Activated naive CD8-positive, alpha-beta T cell treated with anti-CD3 and anti-CD28 coated beads, Interleukin-2, amount 10 ng/mL, durations not matched to agents 7 days and 5 days (primary cell): ENCODE measurements at places on chromosomes 6 and 20. TPM values are rescaled to one million over a fixed set of nuclear protein-coding genes. Genes with fewer than 3 reads are reported as not detected.
A peak's percentile ranks its signal among the peaks of the same experiment; 100 is the strongest.

DNA sequence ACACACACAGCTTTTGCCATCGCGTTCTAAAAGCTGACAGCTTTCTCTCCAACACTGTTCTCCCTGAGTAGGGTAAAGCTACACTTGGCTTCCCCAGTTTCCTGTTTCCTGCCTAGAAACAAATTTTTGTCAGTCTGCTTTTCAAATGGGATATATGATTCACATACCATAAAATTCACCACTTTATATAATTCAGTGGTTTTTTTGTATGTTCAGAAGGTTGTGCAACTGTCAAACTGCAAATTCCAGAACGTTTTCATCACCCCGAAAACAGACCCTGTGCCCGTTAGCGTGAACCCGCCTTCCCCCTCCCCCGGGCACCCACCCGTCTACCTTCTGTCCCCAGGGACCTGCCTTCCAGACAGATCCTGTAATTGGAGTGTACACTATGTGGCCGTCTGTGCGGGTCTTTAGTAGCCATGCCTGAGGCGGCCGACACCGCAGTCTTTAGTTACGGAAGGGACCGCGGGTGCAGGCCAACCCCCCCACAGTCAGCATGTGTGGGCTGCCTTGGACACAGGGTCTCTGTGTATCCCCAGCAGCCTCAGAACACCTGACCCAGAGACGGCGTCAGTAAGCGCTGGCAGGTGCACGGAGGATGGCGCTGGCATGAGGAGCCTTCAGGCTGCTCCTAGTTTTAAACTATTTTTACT, 16.6 kb downstream of the HRH3 start:
- DNase-seq: no peak
- H3K36me3 ChIP-seq: peaks cover 18% of the 10 kb centered on the region
- H3K27ac ChIP-seq: no peak overlapping the region
- H3K4me3 ChIP-seq: no peak overlapping the region
- no peaks in the 10 kb centered on the region for H3K27me3 ChIP-seq

GRCh38 chr6:1719922-1720321, 110.2 kb downstream of the FOXC1 start:
- H3K27me3 ChIP-seq: no peaks in the 10 kb centered on the region
- no peak overlapping the region for H3K4me3 ChIP-seq
- DNase-seq: no peak
- no peak overlapping the region for H3K27ac ChIP-seq
- peaks cover 2% of the 10 kb centered on the region for H3K4me1 ChIP-seq
- peaks cover 7% of the 10 kb centered on the region for H3K36me3 ChIP-seq

DNA sequence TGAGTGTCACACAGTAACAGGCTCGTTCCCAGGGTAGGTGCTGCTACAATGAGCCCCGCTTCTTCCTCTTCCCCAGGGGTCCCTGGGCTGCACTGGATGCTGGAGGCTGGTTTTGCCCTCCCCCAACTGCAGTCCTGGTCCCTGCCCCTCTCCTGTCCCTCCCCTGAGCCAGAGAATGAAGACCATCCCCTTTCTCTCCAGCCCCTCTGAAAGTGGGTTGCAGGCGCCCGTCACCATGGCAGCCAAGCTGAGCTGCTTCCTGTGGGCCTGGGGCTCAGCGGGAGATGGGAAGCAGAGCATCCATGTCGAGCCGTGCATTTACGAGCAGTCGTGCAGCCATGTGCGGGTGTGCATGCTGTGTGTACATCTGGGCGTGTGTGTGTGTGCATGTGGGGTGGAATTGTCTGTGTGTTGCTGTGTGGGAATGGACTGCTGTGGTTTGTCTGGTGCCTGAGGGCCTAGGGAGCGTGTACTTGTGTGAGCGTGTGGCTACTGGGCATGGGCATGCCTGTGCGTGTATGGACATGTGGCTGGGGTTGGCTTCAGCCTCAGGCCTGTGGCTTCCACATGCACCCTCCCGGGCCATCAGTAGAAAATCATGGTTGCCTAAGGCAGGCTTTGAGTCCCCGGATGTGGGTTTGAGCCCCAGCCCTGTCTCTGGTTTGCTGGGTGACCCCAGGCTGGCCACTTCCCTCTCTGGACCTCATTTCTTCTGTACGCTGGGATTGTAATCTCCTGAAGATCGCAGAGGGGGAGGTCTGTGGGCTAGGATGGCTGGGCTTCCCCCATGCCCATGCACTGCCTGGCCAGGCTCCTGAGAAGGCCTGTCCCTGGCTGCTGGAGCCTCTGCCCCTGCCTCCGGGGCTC, 48.8 kb downstream of the SRC start:
- H3K4me1 ChIP-seq: no peaks in the 10 kb centered on the region
- H3K36me3 ChIP-seq: no peaks in the 10 kb centered on the region
- no peaks in the 10 kb centered on the region for H3K27me3 ChIP-seq
- DNase-seq: no peak
- no peak overlapping the region for H3K27ac ChIP-seq

SLC44A4 gene
- not detected for total RNA-seq

CFB gene
- total RNA-seq: 1.2 TPM

PI3 gene
- total RNA-seq: not detected

PRL gene
- not detected for total RNA-seq

GRCh38 chr20:17850684-17851026, 117.9 kb downstream of the SNX5 start:
- DNase-seq: no peak
- no peaks in the 10 kb centered on the region for H3K36me3 ChIP-seq
- H3K4me3 ChIP-seq: no peak overlapping the region
- peaks cover 19% of the 10 kb centered on the region for H3K27me3 ChIP-seq
- H3K27ac ChIP-seq: no peak overlapping the region

DNA sequence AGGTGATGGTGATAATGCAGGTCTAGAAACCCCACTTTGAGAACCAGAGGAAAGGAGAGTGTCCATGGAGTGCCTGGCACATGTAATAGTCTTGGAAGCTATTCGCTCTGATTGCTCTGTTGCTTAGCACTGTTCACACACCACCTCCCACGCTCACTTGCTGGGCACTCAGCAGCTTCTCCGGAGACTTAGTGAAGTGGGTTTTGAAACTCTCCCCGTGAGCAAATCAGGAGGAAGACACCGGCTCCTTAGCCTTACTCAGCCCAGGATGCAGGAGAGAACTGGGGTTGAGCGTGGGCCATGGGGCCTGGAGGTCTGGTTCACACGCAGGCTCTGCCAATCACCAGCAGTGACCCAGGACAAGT, 22.2 kb downstream of the BMP7 start:
- H3K36me3 ChIP-seq: no peaks in the 10 kb centered on the region
- H3K27ac ChIP-seq: no peak overlapping the region
- no peak overlapping the region for H3K4me3 ChIP-seq
- no peak for DNase-seq

DNA sequence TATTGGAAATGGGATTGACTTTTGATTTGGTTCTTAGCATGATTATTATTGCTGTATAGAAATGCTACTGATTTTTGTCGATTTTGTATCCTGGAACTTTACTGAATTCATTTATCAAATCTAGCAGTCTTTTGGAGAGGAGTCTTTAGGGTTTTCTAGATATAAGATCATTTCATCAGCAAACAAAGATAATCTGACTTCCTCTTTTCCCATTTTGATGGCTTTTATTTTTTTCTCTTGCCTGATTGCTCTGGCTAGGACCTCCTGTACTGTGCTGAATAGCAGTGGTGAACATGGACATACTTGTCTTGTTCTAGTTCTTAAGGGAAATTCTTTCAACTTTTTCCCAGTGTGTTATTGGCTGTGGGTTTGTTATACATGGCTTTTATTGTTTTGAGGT, 64.6 kb downstream of the ZC2HC1B start:
- H3K36me3 ChIP-seq: no peaks in the 10 kb centered on the region
- H3K27me3 ChIP-seq: peaks cover 2% of the 10 kb centered on the region
- no peak for DNase-seq

LGSN gene
- total RNA-seq: 0.17 TPM

DNA sequence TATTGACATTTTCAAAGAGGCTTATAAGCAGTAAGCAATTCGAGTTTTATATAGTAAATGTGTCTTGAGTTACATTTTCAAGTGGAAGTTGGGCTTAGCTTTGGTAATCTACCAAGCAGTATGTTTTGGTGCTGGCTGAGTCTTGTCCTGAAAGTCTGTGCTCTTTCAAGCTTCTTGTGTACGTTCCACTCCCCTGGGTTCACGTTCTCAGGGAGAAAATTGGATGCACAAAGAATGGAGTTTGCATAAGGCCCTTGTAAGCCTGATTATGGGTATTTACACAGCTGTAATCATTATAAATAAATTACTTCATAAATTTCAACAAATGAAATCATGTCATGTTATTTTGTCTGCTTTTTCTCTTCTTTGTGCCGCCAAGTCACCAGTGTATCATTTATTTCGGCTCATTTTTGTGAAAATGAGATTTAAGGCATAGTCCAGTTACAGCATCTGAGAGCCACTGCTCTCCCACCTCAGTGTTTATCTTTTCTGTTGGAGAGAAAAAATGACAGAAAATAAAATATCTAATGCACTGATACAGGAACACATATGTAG, 262.5 kb downstream of the BTBD3 start:
- no peaks in the 10 kb centered on the region for H3K27me3 ChIP-seq
- no peaks in the 10 kb centered on the region for H3K4me1 ChIP-seq
- DNase-seq: no peak
- H3K27ac ChIP-seq: no peak overlapping the region
- no peak overlapping the region for H3K4me3 ChIP-seq

- H3K36me3 ChIP-seq: no peaks in the 10 kb centered on the region
- H3K27me3 ChIP-seq: peaks cover 8% of the 10 kb centered on the region
- no peak for DNase-seq
- H3K4me1 ChIP-seq: no peaks in the 10 kb centered on the region
- no peak overlapping the region for H3K4me3 ChIP-seq
Measured at GRCh38 chr6:89190741-89191140, 26.4 kb downstream of the GABRR1 start.

GRCh38 chr6:31478186-31478950, 19.6 kb upstream of the MICB start:
- no peak overlapping the region for H3K4me3 ChIP-seq
- no peak for DNase-seq
- H3K27ac ChIP-seq: no peak overlapping the region

NRSN1 gene
- not detected for total RNA-seq

- H3K27ac ChIP-seq: no peak overlapping the region
- H3K36me3 ChIP-seq: peaks cover 18% of the 10 kb centered on the region
- H3K4me3 ChIP-seq: no peak overlapping the region
Measured at GRCh38 chr20:50582092-50582491, 71.9 kb downstream of the PTPN1 start.

DNA sequence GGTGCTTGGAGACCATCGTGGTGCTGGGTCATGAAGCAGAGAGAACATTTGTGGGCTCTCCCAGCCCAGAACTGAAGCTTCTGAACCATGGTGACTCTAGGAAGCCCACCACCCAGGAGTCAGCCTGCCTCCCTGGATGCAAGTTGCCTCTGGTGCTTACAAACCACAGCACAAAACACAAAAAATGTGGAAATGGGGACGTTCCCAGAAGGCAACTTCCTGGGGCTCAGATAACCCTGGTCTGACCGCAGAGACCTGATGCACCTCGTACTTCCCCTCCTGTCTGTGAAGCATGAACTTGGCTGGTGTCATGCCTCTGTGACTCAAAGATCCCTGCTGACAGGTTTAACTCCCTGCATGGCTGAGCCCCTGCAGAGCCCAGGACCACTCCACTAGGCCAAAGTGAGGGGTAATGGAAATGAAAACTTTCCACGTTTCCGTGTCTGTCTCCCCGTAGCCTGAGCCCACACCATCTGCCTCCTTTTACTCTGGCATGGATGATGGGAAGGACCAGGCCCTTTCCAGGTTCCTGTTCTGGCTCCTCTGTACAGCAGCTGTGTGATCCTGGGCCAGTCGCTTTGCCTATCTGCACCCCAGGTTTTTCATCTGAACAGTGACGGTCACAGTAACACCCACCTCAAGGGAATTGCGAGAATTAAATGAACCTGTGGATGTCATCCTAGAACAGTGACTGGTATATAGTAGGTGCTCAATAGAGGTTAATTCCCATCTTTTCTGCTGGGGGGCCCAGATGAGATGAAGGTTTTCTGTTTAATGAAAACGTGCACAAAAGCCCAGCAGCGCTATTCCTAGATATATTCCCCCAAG, 57.7 kb downstream of the PPP1R16B start:
- no peaks in the 10 kb centered on the region for H3K27me3 ChIP-seq
- DNase-seq: no peak
- peak overlapping the region; percentile 50 for H3K27ac ChIP-seq

- H3K4me1 ChIP-seq: peaks cover 10% of the 10 kb centered on the region
- no peak for DNase-seq
- peaks cover 2% of the 10 kb centered on the region for H3K36me3 ChIP-seq
- no peaks in the 10 kb centered on the region for H3K27me3 ChIP-seq
- H3K4me3 ChIP-seq: no peak overlapping the region
- H3K27ac ChIP-seq: no peak overlapping the region
Measured at GRCh38 chr6:169865346-169866139, 114.1 kb downstream of the ERMARD start.

- H3K27ac ChIP-seq: no peak overlapping the region
- H3K4me3 ChIP-seq: no peak overlapping the region
- H3K36me3 ChIP-seq: no peaks in the 10 kb centered on the region
- H3K27me3 ChIP-seq: peaks cover 2% of the 10 kb centered on the region
- no peak for DNase-seq
Measured at GRCh38 chr6:56311061-56311460, 63.7 kb upstream of the COL21A1 start.

DNA sequence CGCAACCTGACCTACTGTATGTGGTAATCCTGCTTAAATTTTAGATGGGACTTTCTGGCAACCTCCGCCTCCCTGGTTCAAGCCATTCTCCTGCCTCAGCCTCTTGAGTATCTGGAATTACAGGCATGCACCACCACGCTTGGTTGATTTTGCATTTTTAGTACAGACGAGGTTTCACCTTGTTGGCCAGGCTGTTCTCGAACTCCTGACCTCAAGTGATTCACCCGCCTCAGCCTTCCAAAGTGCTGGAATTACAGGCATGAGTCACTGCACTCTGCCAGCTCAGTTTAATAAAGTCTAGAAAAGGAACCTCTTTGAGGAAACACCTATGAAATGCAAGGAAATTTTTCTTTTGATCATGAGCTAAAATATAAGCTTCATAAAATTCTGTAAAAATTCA, 9.0 kb upstream of the PLCB4 start:
- DNase-seq: no peak
- no peaks in the 10 kb centered on the region for H3K4me1 ChIP-seq

DNA sequence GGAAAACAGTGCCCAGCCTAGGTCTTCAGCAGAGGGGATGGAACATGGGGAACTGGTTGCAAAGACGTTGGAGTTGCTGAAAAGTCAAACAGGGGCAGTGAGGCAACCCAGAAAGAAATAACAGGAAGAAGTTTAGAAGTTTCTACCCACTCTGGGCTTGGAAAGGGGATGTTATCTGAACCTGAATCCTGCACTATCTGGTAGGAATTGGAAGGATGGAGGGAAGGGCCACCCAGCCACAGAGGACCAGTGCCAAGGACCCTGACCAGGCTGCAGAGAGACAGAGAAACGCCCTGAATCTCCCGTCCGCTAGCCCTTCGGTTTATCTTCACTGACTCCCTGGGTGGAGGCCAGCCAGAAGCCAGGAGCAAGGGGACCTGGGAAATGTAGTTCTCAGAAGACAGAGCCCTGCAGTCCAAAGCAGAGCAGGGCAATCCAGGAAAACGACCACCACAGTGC, 217.3 kb upstream of the RREB1 start:
- H3K27me3 ChIP-seq: peaks cover 2% of the 10 kb centered on the region
- H3K4me3 ChIP-seq: no peak overlapping the region
- H3K4me1 ChIP-seq: peaks cover 8% of the 10 kb centered on the region
- no peak for DNase-seq
- H3K27ac ChIP-seq: no peak overlapping the region

- H3K27me3 ChIP-seq: no peaks in the 10 kb centered on the region
- DNase-seq: no peak
- no peaks in the 10 kb centered on the region for H3K36me3 ChIP-seq
- no peak overlapping the region for H3K27ac ChIP-seq
- no peak overlapping the region for H3K4me3 ChIP-seq
Measured at GRCh38 chr6:30752157-30752927, 8.0 kb upstream of the IER3 start.
